ENCODE measurements at places on chromosomes 12 and 14. TPM values are rescaled to one million over a fixed set of nuclear protein-coding genes. Genes with fewer than 3 reads are reported as not detected.

The KRT4 gene
- total RNA-seq: not detected

DNA sequence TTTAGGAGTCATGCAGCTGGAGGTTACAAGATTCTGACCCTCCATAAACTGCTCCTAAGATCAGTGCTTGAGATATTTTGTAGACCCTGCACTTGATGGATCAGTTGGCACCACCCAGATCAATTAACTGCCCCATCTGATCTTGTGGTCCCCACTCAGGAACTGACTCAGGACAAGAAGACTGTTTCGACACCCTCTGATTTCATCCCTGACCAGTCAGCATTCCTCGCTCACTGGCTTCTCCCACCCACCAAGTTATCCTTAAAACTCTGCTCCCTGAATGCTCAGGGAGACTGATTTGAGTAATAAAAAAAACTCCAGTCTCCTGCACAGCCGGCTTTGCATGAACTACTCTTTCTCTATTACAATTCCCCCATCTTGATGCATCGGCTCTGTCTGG is 360.2 kb downstream of the GALC start:
- DNase-seq: no peak

- peak; percentile 95 for DNase-seq
Measured at GRCh38 chr14:74860899-74861733, 14.8 kb downstream of the PROX2 start.

GRCh38 chr14:31895646-31896045 is 181.5 kb upstream of the ARHGAP5 start:
- DNase-seq: no peak

Measured in Right ventricle myocardium superior (tissue), 1 donor.